ENCODE measurements at places on chromosomes 3 and 15. TPM values are rescaled to one million over a fixed set of nuclear protein-coding genes. Genes with fewer than 3 reads are reported as not detected.

DNA sequence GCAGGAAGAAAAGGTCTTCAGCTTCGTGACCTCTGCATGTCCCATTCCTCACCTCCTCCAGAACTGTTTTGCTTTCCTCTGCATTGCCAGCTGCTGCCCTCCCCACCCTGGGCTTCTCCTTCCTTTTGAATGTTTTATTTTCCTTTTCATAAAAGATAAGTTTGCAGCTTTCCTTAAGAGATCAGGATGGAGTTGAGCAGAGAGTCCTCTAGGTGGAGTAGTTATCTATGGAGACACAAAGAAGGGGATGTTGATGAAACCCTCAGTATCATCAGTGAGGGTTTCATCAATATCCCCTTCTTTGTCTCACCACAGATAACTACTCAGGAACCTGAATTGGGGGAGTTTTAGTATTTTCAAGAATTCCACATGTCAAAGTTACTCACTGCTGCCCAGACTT, 19.0 kb upstream of the SLC25A36 start:
- H3K4me3 ChIP-seq, result no peak overlapping the region
- no peaks in the 10 kb centered on the region for H3K4me1 ChIP-seq
- no peak for DNase-seq
- no peak overlapping the region for H3K27ac ChIP-seq

GRCh38 chr3:42686832-42687650, 1.7 kb downstream of the KLHL40 start:
- H3K4me1 ChIP-seq, result peaks cover 2% of the 10 kb centered on the region
- no peak for DNase-seq
- no peak overlapping the region for H3K27ac ChIP-seq
- H3K4me3 ChIP-seq, result no peak overlapping the region
- peaks cover 21% of the 10 kb centered on the region for H3K27me3 ChIP-seq

GRCh38 chr15:73996267-73996666, 1.8 kb downstream of the PML start:
- peak overlapping the region; percentile 95 for H3K4me3 ChIP-seq
- peaks cover 56% of the 10 kb centered on the region for H3K4me1 ChIP-seq
- peak overlapping the region; percentile 96 for H3K27ac ChIP-seq
- H3K36me3 ChIP-seq, result peaks cover 13% of the 10 kb centered on the region
- DNase-seq, result no peak

The SKOR1 gene
- 0.15 TPM for total RNA-seq

DNA sequence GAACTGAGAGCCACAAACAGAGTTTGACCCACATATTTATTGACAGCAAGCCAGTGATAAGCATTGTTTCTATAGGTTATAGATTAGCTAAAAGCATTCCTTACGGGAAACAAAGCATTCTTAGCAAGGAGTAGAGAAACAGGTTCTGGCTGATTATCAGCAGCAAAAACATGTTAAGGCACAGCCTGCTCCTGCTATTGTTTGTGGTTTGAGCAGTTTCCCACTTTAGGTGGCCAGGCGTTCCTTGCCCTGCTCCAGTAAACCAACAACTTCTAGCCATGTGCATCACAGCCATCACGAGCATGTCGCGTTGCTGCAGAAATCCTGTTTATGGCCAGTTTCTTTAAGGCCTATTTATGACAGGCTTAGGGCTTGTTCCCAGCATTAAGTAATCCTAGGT, 44.7 kb upstream of the C2CD4B start:
- H3K27me3 ChIP-seq, result peaks cover 14% of the 10 kb centered on the region
- H3K27ac ChIP-seq, result no peak overlapping the region
- H3K36me3 ChIP-seq, result no peaks in the 10 kb centered on the region
- no peak overlapping the region for H3K4me3 ChIP-seq
- H3K4me1 ChIP-seq, result peaks cover 6% of the 10 kb centered on the region

The PRKAR2A gene
- total RNA-seq, result 18.5 TPM

DNA sequence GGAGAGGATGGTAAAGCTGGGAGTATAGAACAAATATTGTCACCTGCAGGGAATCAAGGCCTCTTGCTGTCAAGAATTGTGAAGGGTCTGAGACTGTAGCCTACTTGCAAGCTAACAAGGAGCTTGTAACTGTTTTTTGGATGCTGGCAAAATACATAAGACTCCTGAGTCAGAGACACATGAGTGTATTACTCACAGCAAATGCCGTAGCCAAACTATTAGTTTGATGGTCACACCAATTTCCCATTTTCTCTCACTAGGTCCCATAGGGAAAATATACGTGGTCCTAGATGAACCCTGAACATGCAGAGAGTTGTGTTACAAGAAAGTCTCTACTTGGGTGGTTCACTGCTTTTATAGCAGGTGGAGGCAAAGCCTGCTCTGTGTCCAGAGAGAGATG, 44.7 kb upstream of the LIPC start:
- H3K27ac ChIP-seq, result no peak overlapping the region
- H3K36me3 ChIP-seq, result no peaks in the 10 kb centered on the region
- no peaks in the 10 kb centered on the region for H3K27me3 ChIP-seq
- peaks cover 17% of the 10 kb centered on the region for H3K4me1 ChIP-seq
- no peak for DNase-seq
- H3K4me3 ChIP-seq, result no peak overlapping the region

The PARP15 gene
- 5.1 TPM for total RNA-seq

The SLC28A1 gene
- not detected for total RNA-seq

The DAZL gene
- total RNA-seq, result not detected

The NEK11 gene
- total RNA-seq, result 1.1 TPM

DNA sequence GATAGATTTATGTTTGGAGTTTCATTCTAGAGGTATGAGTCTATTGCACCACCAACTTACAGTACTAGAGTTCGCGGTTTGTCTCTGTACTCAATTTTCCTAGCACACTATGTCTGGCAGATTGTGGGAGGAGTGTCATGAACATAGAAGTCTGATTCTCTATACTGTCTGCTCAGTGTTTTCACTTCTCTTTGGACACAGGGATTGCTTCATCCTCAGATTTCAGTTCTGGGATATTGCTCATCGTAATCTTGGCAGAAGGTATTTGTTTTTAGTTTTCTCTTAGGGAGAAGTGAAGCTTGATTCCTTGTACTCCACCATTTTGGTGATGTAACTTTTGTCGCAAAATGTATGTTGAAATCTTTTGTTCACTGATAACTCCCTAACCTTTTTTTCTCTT, 27.8 kb upstream of the AZI2 start:
- peaks cover 8% of the 10 kb centered on the region for H3K36me3 ChIP-seq
- no peaks in the 10 kb centered on the region for H3K4me1 ChIP-seq
- H3K4me3 ChIP-seq, result no peak overlapping the region
- H3K27me3 ChIP-seq, result no peaks in the 10 kb centered on the region
- no peak for DNase-seq

DNA sequence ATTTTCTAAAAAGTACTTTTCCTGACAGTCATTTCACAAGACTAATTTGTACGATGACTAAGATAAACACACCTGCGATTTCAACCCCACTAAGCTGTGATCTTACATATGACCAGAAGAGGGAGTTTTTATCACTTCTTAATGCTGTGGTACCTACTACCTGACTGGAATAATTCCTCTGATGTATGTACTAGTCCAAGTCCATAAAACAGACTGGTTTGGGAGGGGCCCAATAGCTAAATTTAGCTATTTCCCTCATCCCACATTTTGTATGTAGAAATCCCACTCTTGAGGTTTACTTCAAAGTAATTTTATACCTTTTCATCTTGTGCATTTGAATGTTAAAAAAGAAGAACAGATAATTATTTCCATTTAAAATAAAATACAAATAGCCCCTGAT, 49.7 kb upstream of the SCAANT1 start:
- H3K27ac ChIP-seq, result no peak overlapping the region
- no peak overlapping the region for H3K4me3 ChIP-seq
- no peak for DNase-seq
- H3K27me3 ChIP-seq, result no peaks in the 10 kb centered on the region

DNA sequence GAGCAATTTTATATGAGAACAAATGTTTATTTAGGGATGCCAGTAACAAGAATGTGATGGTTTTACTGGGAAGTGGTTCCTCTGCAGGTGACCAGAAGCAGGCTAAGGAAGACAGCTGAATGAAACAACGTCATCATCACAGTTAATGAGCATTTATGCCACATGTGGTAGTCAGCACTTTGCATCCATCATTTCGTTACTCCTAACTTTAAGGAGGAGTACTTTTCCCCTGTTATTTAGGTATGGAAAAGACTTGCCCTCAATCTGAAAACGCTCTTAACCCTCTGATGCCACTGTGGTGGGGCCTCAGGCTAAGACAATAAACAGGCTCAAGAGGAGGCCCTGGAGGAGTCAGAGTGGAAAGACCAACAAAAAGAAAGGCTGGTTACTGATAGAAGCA, 31.2 kb downstream of the INTS14 start:
- H3K36me3 ChIP-seq, result peaks cover 29% of the 10 kb centered on the region
- no peaks in the 10 kb centered on the region for H3K27me3 ChIP-seq
- H3K27ac ChIP-seq, result peak overlapping the region; percentile 39
- DNase-seq, result no peak
